ENCODE measurements at places on chromosomes 7 and 10.

DNA sequence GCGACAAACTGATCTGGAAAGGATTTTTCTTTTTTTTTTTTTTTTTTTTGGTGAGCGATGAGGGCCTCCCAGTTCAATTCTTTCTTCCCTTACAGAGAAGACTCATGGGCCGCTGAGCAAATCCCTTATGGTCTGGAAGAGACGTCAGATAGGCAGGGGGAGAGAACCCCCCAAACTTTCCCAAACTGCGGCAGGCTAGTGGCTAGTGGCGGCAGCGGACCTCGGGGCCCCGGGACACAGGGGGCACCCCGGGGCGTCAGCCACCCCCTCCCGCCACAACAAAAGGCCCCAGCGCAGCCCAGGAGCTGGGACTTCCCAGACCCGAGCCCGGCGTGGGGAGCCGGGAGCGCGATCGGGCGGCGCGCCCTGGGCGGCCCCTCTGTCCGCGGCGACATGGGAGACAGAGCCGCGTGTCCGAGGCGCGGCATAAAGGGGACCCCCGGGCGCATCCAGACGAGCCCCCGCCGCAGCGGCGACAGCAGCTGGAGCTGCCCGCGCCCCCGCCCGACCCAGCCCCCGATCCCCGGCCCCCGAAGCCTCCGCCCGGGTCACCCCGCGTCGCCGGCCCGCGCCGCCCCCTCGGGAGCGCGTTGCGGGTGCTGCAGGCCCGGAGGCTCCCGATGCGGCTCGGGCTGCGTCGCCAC, 755 bp downstream of the FAM171A1 start:
- peak overlapping the region; percentile 65 for H3K27ac ChIP-seq
- DNase-seq, result no peak
- no peaks in the 10 kb centered on the region for H3K36me3 ChIP-seq
- peak overlapping the region; percentile 82 for H3K4me3 ChIP-seq
- H3K4me1 ChIP-seq, result peaks cover 38% of the 10 kb centered on the region
- no peaks in the 10 kb centered on the region for H3K27me3 ChIP-seq

DNA sequence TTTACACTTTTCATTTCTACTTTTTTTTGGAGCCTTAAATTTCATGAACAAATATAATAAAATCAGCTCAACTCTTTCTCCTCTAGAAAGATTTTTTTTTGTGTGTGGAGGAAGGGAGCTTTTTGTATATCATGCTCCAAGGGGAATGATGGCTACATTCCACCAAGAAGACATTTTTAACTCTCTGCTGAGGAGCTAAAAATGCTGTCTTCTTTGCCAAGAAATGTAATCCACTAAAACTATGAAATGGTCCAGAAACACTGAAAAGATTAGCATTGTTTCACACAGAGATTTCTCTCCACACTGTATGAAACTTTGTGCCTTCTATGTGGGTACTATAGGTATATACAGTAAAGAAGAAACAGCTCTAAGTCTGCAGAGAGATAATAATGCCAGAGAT, 74.1 kb upstream of the ANK3 start:
- DNase-seq, result no peak
- no peak overlapping the region for H3K27ac ChIP-seq
- no peaks in the 10 kb centered on the region for H3K27me3 ChIP-seq
- no peaks in the 10 kb centered on the region for H3K4me1 ChIP-seq

DNA sequence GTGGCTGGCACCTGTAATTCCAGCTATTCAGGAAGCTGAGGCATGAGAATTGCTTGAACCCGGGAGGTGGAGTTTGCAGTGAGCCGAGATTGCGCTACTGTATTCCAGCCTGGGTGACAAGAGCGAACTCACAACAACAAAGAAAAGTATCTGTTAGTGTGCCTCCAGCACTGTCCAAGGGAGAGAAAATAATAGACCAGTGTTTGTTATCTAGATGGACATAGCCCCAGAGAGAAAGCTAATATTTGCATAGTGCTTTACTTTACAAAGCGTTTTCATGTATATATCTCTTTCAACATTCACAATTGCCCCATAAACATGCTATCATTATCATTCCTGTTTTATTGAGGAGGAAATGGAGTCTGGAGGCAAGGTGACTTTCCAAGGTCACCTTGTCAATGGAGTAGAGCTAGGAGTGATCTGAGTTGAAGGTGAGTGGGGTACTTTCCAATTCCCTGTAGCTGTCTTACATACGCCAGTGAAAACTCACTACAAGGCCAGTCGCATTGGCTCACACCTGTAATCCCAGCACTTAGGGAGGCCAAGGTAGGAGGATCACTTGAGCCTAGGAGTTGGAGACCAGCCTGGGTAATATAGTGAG, 49.7 kb upstream of the KIF5B start:
- no peaks in the 10 kb centered on the region for H3K27me3 ChIP-seq
- DNase-seq, result peak; percentile 98
- H3K4me3 ChIP-seq, result peak overlapping the region; percentile 58
- peaks cover 45% of the 10 kb centered on the region for H3K4me1 ChIP-seq

DNA sequence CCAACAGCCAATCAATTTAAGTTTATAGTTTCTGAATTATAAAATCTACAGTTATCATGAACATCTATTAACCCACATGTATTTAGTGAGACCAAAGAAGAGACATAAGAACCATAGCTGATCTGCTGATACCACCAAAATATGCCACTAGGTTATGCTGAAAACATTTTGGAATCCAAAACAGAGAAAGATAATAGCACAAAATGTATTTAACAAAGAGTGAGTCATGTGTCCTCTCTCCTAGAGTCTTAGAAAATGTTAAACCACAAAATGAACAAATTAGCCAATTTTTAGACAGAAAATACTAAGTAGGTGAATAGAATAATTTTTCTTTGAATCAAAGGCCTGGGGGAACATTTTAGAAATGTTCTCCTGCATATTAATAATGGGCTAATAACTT, 527.5 kb downstream of the GPAM start:
- no peak for DNase-seq
- no peaks in the 10 kb centered on the region for H3K36me3 ChIP-seq
- H3K4me3 ChIP-seq, result no peak overlapping the region
- H3K27ac ChIP-seq, result no peak overlapping the region
- H3K4me1 ChIP-seq, result no peaks in the 10 kb centered on the region

DNA sequence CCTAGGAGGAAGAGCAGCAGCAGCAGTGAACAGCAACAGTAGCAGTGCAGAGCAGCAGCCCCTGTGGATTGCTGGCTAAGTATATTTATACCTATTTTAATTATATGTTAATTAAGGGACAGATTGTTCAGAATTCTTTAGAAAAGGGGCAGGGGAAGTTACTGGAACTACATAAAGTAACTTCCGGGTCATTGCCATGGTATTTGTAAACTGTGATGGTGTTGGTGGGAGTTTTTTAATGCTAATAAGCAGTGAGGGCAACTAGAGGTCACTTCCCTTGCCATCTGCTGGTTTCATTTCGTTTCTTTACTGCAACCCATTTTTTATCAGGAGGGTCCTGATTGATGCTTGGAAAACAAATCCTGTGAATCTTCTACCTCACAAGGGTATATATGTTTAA, 229.8 kb upstream of the PODXL start:
- no peaks in the 10 kb centered on the region for H3K4me1 ChIP-seq
- H3K4me3 ChIP-seq, result no peak overlapping the region
- 0 out of 2 replicates have a peak, but pooled peaks cover 2% of the 10 kb centered on the region for H3K27me3 ChIP-seq
- no peak for DNase-seq
- H3K36me3 ChIP-seq, result no peaks in the 10 kb centered on the region

- H3K36me3 ChIP-seq, result no peaks in the 10 kb centered on the region
- no peaks in the 10 kb centered on the region for H3K27me3 ChIP-seq
- H3K4me1 ChIP-seq, result no peaks in the 10 kb centered on the region
- no peak overlapping the region for H3K4me3 ChIP-seq
Observed at GRCh38 chr7:52423251-52423650, 612.2 kb upstream of the POM121L12 start.

GRCh38 chr7:146175716-146176115, 59.1 kb downstream of the CNTNAP2 start:
- no peak for DNase-seq
- H3K4me1 ChIP-seq, result no peaks in the 10 kb centered on the region
- H3K27me3 ChIP-seq, result no peaks in the 10 kb centered on the region
- no peak overlapping the region for H3K27ac ChIP-seq
- H3K36me3 ChIP-seq, result no peaks in the 10 kb centered on the region

- no peak overlapping the region for H3K4me3 ChIP-seq
- H3K4me1 ChIP-seq, result no peaks in the 10 kb centered on the region
- no peak for DNase-seq
- H3K27ac ChIP-seq, result no peak overlapping the region
- H3K27me3 ChIP-seq, result peaks cover 10% of the 10 kb centered on the region
Observed at GRCh38 chr10:71547876-71548846, 151.4 kb downstream of the CDH23 start.

DNA sequence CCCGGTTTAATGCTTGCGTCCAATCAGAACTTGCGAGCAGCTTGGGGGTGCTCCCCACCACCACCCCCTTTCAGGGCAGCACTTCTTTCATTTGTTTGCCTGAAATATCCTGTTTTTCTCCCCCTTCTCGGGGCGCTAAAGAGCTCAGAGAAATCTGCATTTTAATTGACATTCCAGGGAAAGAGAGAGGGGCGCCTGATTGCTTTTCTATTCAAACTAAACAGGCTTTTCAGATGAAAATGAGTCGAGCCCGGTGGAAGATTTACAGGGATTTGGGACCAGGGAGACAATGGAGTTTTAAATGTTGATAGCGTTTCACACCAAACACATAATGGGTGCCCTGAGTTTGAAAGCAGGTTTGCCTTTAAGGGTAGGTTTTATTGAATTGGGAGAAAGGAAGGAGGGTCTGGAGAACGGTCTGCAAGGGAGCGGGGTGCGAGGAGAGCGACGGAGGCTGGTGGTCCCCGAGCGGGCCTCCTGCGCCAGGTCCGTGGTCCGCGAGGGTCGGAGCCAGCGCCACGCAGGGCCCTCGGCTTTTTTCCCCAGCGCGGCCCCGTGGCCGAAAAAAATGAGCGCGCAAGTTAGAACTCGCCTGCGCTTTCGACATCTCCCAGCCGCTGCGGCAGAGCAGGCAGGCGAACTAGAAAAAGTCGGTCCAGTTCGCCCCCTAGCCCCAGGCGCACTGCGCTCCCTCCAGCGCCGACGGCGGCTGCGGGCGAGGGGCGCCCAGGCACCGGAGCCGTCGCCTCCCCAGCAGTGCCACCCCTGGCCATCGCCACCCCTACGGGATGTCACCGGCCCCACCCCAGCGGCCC, 1.3 kb downstream of the FGFR2 start:
- no peak for DNase-seq
- peak overlapping the region; percentile 54 for H3K4me3 ChIP-seq
- no peaks in the 10 kb centered on the region for H3K36me3 ChIP-seq

DNA sequence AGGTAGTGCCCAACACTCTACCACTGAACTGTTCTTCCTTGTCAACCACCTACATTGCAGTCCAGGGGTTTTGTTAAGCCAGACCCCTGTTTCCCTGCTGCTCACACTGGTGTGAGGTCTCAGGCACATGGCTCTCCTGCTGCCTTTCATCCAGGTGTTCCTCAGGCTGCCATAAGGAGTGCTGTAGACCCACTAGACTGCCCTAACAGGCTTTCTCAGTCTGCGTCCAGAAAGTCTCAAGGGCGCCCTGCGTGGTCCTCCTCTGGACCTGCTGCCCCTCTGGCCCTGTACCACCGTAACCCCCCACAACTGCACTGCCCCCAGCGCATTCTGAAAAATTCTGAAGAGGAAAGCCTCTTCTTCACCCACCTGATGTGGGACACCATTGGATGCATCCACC, 225.7 kb upstream of the ANKRD30A start:
- H3K4me3 ChIP-seq, result no peak overlapping the region
- no peaks in the 10 kb centered on the region for H3K4me1 ChIP-seq
- H3K27me3 ChIP-seq, result no peaks in the 10 kb centered on the region

DNA sequence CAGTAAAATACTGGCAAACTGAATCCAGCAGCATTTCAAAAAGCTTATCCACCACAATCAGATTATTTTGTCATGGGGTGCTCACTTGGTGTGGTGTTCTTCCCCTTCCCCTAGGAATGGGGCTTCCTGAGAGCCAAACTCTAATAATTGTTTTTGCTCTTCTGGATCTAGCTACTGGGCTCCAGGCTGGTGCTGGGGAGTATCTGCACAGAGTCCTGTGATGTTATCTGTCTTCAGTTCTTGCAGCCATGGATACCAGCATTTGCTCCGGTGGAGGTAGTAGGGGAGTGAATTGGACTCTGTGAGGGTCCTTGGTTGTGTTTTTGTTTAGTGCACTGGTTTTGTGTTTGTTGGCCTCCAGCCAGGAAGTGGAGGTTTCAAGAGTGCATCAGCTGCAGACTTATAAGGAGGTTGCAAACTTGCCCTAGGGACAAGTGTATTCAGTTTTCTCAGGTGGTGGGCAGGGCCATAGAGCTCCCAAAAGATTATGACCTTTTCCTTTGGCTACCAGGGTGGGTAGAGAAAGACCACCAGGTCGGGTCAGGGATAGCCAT, 308.5 kb upstream of the MAGI2 start:
- DNase-seq, result no peak
- no peaks in the 10 kb centered on the region for H3K36me3 ChIP-seq
- no peak overlapping the region for H3K27ac ChIP-seq
- H3K4me3 ChIP-seq, result no peak overlapping the region
- H3K27me3 ChIP-seq, result no peaks in the 10 kb centered on the region
- H3K4me1 ChIP-seq, result no peaks in the 10 kb centered on the region

DNA sequence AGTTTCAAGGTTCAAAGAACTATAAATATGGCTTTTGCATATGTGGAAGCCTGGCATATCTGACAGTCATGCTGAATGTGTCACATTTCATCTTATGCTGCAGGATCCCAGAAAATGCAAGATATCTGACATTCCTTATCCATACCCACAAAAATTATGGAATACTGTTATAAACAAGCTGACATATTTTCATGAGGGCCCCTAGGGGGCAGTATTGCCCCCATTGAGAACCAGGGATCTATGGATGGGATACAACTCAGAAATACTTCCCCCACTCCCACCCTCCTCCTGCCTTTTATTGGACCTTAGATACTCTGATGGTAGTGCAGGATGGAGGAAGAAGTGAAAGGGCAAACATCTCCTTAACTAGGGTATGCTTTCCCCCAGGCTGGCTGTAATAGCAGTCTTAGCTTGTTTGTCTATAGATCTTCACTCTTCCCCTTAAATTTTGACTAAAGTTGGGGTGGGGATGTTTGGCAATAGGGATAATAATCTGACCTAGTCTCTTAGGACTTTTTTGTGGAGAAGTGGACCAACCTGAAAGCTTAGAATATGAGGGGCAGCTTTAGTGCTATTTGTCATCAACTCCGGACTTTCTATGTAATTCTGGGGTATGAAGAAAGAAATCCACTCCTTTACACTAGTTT, 3.5 kb upstream of the GNGT1 start:
- H3K4me3 ChIP-seq, result no peak overlapping the region
- no peaks in the 10 kb centered on the region for H3K4me1 ChIP-seq
